NCI-H1092 (cell line): ENCODE measurements at places on chromosomes 4 and X.

DNA sequence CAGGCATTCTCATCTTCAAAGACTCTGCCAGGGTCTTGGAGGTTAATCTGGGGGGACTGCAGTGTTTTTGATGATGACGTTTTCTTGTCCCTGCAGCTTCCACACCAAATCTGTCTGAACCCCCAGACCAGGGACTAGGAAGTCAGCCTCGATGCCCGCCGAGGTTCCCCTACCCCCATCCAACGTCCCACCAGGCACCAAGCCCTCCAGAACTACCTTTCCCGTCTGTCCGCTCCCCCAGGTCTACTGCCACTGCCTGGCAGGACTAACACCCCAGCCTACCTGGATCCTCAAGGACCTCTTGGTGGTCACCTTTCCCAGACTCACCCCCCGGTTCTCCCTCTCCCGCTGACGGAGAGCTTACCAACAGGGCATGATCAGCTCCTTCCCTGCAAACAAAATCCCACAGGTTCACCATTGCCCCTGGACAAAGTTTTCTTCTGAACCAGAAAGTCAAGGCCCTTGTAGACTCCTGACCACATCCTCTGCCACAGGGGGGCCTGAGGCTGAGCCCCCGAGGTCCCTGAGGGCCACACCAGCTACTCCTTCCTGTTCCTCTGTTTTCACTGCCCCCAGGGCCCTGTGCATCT, 40.9 kb downstream of the HMX1 start:
- DNase-seq = no peak

DNA sequence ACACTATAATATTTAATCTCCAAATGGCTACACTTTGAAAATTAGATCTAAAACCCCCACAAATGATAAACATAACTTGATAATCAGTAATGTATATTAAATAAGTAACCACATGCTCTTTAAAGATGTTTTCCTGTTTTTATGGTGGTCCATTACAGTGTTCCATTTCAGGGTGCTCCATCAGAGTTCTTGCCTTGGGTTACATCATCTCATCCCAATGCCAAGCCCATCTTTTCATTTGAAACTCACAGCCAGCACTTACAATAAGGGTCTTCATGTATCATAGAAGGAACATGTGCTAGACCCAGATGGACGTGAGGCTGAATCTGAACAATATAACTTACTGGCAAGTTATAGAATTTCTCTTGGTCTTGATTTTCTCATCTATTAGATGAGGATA, 10.5 kb upstream of the PAQR3 start:
- no peak for DNase-seq

GRCh38 chrX:49838374-49838773, 9.3 kb downstream of the PAGE4 start:
- peak; percentile 19 for DNase-seq

- DNase-seq = peak; percentile 51
Measured at GRCh38 chr4:159498446-159499115, 395.7 kb downstream of the RAPGEF2 start.

DNA sequence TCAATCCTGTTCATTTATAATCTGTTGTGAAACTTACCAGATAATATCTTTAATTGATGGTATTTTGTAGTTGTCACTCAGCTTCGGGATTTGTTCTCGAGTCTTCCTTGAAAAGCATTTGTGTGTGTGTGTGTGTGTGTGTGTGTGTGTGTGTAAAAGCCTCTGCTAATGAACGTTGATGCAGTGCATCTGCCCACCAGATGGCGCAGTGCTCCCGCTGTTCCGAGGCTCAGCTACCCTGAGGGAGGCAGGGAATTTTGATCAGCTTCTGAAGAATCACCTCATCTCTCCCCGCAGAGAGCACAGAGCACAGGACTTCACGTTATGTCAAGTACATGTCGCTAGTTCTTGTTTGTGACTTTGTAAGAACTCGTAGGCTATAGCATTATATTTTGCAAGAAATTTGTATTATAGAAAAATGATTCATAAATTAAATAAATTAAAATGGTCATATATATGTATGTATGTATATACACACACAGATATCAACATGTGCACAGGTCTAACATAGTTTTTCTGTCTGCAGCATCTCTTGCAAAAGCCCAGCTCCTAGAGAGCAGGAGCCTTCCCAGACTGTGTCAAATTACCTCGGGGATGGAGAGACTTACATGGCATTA, 316.7 kb upstream of the IGFBP7 start:
- peak; percentile 73 for DNase-seq

GRCh38 chrX:100424012-100424411, 13.9 kb upstream of the PCDH19 start:
- no peak for DNase-seq

GRCh38 chrX:52422884-52423283, 54.1 kb downstream of the XAGE2 start:
- DNase-seq = no peak

DNA sequence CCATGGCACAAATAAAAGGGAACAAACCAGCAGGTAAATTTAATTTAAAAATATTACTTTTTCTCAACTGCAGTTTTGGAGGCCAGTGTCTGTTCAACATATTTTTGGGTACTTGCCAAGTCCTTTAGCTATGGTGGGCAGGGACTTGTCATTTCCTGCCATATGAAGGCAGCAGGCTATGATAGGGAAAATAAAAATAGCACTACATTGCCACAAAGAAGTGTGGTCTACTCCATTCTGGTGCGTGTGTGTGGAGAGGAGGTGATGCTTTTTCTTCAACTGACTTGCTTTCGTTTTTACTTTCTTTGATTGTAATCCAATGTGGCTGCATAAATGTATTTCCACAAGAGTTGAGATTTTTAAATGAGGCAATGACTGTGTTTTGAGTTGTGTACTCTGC, 17.2 kb downstream of the GPR174 start:
- DNase-seq = no peak

DNA sequence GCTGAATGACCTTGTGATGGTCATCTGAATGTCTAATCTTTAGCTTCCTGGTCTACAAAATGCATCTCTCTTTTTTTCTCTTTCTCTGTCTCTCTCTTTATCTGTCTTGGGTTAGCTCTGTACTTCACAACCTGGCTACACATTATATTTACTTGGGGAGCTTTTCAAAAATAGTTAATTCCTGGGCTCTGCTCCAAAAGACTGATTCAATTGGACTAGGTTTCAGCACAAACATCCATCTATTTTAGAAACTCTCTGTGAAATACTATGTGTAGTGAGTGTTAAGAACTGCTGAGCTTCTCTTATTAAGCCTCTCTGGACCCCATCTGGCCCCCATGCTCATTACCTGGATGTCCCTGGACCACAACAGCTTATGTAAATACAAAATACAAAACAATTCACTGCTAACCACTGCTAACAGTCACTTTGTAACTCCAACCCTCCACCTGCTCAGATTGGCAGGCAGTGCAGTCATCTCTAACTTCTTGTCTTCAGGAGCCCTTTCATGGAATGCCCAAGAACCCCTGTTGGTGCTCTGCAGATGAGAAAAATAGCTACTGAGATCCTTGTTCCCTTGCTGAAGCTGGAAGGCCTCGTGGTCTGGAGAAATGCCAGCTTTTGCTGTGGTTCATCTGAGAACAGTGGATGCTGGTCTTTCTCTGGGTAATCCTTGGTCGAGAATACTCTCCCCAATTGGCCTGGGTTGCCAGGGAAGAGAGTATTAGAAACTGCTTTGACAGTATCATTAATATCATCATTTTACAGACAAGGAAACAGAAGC, 14.8 kb upstream of the BOD1L1 start:
- peak; percentile 28 for DNase-seq
